ENCODE measurements at places on chromosomes 7 and 10. TPM values are rescaled to one million over a fixed set of nuclear protein-coding genes. Genes with fewer than 3 reads are reported as not detected.
A peak's percentile ranks its signal among the peaks of the same experiment; 100 is the strongest.

DNA sequence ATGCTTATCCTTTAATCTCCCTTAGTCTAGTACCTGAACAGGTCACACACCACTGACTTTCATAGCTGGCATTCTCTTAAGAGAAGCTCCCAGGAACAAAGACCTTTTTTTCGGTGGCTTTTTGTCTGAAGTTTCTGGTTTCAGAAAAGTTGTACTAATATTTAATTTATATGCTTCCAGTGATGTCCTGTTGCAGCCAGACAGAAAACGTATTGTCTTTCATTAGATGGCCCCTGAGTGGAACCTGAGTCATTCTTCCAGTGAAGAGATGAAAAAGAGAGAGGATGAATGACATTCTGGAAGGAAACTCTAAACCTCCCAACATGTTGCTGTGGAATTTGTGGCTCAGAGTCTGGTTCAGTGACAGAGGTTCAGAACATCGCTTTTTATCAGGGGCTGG is 274.8 kb upstream of the TAC1 start:
- H3K4me1 ChIP-seq = no peaks in the 10 kb centered on the region
- no peaks in the 10 kb centered on the region for H3K27me3 ChIP-seq
- no peaks in the 10 kb centered on the region for H3K36me3 ChIP-seq
- no peak overlapping the region for H3K27ac ChIP-seq
- H3K4me3 ChIP-seq = no peak overlapping the region

DNA sequence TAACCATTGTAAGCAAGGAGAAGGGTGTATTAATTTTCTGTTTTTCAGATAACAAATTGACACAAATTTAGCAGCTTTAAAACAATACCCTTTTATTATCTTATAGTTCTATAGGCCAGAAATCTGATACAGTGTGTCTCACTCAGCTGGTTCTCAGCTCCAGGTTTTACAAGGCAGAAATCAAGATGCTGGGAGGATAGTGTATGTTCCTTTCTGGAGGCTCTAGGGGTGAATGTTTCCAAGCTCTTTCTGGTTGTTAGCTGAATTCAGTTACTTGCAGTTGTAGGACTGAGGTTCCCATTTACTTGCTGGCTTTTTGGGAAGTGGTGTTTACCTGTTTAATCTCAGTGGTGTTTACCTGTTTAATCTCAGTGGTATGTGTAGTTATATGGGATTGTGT is 125.4 kb downstream of the ADK start:
- DNase-seq = no peak
- no peaks in the 10 kb centered on the region for H3K36me3 ChIP-seq
- no peaks in the 10 kb centered on the region for H3K27me3 ChIP-seq
- peak overlapping the region; percentile 20 for H3K27ac ChIP-seq
- H3K4me3 ChIP-seq = no peak overlapping the region

GRCh38 chr10:35103882-35104281 is 13.7 kb upstream of the CUL2 start:
- no peaks in the 10 kb centered on the region for H3K4me1 ChIP-seq
- DNase-seq = no peak
- H3K27me3 ChIP-seq = no peaks in the 10 kb centered on the region
- no peak overlapping the region for H3K27ac ChIP-seq
- no peak overlapping the region for H3K4me3 ChIP-seq

PYROXD2 gene
- 7.2 TPM for polyA plus RNA-seq

- no peak overlapping the region for H3K4me3 ChIP-seq
- no peak overlapping the region for H3K27ac ChIP-seq
- no peaks in the 10 kb centered on the region for H3K27me3 ChIP-seq
- no peaks in the 10 kb centered on the region for H3K4me1 ChIP-seq
- DNase-seq = peak; percentile 80
- H3K36me3 ChIP-seq = no peaks in the 10 kb centered on the region
Measured at GRCh38 chr10:116796910-116797513, 52.3 kb upstream of the ENO4 start.

AKR1C8 gene
- not detected for polyA plus RNA-seq

DNA sequence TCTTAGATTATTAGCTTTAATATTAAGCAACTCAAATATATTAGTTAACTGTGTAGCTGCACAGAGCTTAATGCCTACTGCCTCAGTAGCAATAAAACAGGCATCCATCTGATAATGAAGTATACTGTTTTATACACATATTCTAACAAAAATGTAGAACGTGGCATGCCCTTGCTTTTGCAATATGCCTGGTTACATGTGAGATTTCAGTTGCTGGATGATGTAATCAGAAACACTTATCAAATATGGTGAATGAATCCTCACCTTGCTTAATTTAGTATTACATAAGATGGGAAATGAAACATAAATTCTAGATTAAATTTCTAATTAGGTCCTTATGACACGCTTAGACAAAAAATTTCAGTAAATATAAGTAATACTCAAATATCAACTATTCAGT is 8.0 kb downstream of the DNAJC1 start:
- no peak overlapping the region for H3K27ac ChIP-seq
- no peaks in the 10 kb centered on the region for H3K27me3 ChIP-seq
- no peak overlapping the region for H3K4me3 ChIP-seq

GRCh38 chr10:123559823-123560092 is 106.4 kb upstream of the GPR26 start:
- H3K4me3 ChIP-seq = no peak overlapping the region
- no peaks in the 10 kb centered on the region for H3K36me3 ChIP-seq
- no peaks in the 10 kb centered on the region for H3K27me3 ChIP-seq
- no peaks in the 10 kb centered on the region for H3K4me1 ChIP-seq
- no peak for DNase-seq
- no peak overlapping the region for H3K27ac ChIP-seq

GRCh38 chr7:158261362-158262235 is 326.0 kb downstream of the PTPRN2 start:
- no peak for DNase-seq
- no peak overlapping the region for H3K4me3 ChIP-seq
- H3K27me3 ChIP-seq = no peaks in the 10 kb centered on the region
- no peak overlapping the region for H3K27ac ChIP-seq

ZNF467 gene
- 5.6 TPM for polyA plus RNA-seq

PON3 gene
- polyA plus RNA-seq = 15.6 TPM

EGR2 gene
- polyA plus RNA-seq = 0.54 TPM

DNA sequence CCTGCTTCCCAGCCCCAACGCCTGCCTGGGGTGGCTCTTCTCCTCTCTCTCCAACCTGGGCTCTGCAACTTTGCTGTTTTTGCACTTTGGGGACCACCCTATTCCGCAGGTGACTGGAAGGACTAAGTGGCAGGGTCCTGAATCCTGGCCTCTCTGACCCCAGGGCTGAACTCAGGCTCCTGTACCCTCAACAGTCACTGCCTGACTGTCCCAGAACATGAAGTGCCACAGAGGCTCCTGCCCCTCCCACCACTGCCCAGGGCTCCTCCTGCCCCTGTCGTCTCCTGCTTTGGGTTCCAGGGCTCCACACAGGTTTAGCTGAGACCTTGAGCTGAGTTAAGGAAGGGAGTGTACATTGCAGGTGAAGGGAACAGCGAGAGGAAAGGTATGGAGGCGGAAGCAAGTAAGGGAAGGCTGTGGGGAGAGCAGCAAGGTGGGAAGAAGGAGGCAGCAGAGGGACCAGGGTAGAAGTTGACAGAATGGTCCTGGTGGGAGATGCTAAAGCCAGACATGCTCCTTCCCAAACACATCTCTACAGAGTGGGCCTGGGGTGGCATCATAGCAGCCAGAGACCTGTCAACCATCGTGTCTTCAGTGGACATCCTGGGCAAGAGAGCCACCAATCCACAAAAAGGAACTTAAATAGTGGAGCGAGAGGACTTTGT is 5.7 kb upstream of the GRID1 start:
- H3K4me1 ChIP-seq = peaks cover 4% of the 10 kb centered on the region
- peaks cover 23% of the 10 kb centered on the region for H3K27me3 ChIP-seq
- no peaks in the 10 kb centered on the region for H3K36me3 ChIP-seq

HABP2 gene
- not detected for polyA plus RNA-seq

SLC35B4 gene
- polyA plus RNA-seq = 3.8 TPM

DNA sequence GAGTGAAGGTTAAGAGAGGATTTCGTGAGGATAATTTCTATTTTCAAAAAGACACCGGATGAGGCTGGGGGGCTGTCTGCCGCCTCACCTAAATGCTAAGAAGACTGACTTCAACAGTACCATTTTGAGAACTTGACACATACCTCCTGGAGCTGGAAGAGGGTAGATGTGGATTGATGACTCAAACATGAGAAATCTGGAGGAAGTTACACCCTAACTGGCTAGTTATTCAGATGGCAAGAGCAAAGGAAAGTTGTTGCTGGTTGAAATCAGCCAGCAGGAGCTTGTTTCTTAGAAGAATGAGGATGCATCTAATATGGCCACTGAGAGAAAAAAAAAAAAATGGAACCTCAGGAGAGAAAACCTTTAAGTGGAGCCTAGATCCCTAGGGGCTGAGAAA is 76.2 kb upstream of the KIAA1217 start:
- H3K27ac ChIP-seq = no peak overlapping the region
- H3K4me1 ChIP-seq = no peaks in the 10 kb centered on the region
- H3K36me3 ChIP-seq = no peaks in the 10 kb centered on the region
- H3K4me3 ChIP-seq = no peak overlapping the region
- no peaks in the 10 kb centered on the region for H3K27me3 ChIP-seq

FAM13C gene
- polyA plus RNA-seq = 1.1 TPM

DNA sequence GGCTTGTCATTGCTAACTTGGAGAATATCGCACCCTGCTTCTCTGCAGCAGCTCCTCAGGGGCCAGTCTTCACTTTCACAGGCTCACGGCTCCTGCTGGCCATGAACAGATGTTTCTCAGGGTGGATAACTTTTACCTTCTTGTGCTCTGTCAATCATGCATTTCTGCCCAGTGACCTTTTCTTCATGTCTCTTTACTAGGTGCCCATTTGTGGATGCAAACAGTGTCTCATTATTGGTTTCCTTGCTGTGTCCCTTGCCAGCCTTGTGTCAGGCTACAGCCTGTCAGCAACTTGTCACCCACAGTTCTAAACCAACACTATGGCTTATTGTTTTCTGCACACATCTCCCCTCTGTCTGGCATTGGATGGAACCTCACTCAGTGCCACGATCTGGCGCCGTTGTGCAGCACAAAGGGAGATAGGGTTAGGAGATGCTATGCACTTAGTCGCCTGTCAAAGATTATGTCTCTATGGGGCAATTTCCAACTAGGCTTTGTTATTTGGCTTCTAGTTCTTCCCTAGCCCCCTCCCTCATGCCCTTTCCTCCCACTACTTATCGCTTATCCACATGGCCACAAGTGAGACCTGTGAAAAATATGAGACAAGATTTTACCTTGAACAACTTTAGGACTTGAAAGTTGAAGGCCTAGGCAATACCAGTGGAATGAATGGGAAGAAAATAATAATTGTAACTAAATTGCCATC is 45.7 kb upstream of the NXPH1 start:
- H3K36me3 ChIP-seq = no peaks in the 10 kb centered on the region
- no peak for DNase-seq
- no peak overlapping the region for H3K27ac ChIP-seq
- H3K4me3 ChIP-seq = no peak overlapping the region
- no peaks in the 10 kb centered on the region for H3K4me1 ChIP-seq

DNA sequence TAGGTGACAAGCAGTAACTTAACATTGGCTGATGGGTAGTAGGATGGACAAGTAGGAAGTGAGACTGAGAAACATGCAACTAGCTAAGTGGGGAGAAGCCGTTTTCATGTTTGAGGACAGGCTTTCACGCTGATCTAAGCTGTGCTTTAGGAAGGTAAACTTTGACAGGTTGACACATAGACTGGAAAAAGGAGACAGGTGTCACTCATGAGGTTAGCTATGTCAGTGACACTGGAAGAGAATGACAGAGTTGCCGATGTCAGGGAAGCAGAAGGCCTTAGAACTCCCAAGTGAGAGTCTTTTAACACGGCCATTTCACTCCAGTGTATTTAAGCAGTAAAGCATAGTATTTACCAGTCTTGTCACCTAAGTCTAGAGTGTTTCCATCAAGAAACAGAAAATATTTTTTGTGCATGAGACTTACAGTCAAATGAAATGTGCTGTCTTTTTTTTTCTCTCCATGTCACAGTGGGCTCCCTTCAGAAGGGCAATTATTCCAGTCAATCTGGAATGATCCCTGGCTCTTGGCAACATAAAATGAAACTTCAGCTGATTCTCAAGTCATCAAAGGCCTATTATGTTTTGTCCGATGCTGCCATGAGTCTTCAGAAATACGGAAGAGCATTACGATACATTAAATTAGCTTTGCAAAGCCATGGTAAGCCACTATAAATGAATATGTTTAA is 20.6 kb downstream of the EDRF1 start:
- no peaks in the 10 kb centered on the region for H3K4me1 ChIP-seq
- H3K27ac ChIP-seq = no peak overlapping the region
- no peak for DNase-seq
- peaks cover 37% of the 10 kb centered on the region for H3K36me3 ChIP-seq
- H3K27me3 ChIP-seq = no peaks in the 10 kb centered on the region

PNLIPRP1 gene
- polyA plus RNA-seq = 2.7 TPM

ATP6V0E2 gene
- 33.8 TPM for polyA plus RNA-seq

DNA sequence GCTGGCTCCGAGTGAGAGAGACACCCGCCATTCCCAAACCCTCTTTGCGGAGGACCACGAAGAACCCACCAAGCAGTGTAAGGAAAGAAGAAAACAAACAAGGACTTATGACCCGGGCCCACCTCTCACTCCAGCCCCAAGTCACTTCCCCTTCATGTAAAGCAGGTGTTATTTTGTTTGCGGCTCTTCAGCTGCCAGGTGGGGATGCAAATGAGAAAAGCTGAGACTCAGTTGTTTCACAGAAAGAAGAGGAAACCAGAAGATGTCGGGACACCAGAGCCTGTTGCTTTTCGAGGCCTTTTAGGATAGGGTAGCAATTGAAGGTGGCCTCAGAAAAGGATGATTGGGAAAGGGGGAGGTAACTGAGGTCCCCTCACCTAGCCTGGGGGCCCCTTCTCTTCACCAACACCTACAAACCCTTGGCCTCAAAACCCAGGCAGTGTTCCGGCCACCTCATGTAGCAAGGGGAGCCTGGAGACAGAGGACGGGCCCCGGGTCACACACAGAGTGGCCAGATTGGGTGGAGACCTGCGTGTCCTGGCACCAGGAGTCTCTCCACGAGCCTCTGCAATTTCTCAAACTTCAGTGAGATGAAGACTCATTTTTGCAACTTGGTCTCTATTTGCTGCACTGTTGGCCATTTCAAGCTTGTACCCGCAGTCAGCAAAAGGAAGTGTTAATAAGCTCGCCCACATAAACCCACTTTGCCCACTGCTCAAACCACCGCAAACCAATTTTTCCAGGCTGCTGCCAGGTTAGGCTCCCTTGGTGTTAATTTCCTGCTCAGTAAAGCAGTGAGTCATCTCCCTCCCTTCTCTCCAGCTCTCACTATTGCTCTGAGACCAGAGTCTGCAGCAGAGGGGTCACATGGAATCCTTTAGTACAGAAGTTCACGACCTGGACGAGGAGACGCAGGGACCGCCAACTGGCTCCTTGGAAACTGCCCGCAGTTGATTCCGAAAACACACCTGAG is 45.5 kb downstream of the AOC1 start:
- DNase-seq = no peak
- no peaks in the 10 kb centered on the region for H3K36me3 ChIP-seq
- no peak overlapping the region for H3K4me3 ChIP-seq
- H3K4me1 ChIP-seq = peaks cover 3% of the 10 kb centered on the region
- H3K27ac ChIP-seq = no peak overlapping the region

GRCh38 chr10:122245897-122246296 is 25.2 kb upstream of the BTBD16 start:
- H3K4me3 ChIP-seq = no peak overlapping the region
- DNase-seq = no peak
- no peaks in the 10 kb centered on the region for H3K4me1 ChIP-seq
- H3K36me3 ChIP-seq = peaks cover 15% of the 10 kb centered on the region
- H3K27me3 ChIP-seq = no peaks in the 10 kb centered on the region
- H3K27ac ChIP-seq = no peak overlapping the region

GRCh38 chr7:8443576-8444467 is 10.4 kb downstream of the NXPH1 start:
- no peak overlapping the region for H3K4me3 ChIP-seq
- no peak overlapping the region for H3K27ac ChIP-seq
- DNase-seq = no peak
- H3K27me3 ChIP-seq = peaks cover 52% of the 10 kb centered on the region
- no peaks in the 10 kb centered on the region for H3K4me1 ChIP-seq

RARRES2 gene
- 39.0 TPM for polyA plus RNA-seq

HYAL4 gene
- polyA plus RNA-seq = not detected
